ELR (cell line): ENCODE measurements at places on chromosomes 12 and 14.
A peak's percentile ranks its signal among the peaks of the same experiment; 100 is the strongest.

GRCh38 chr14:58904776-58905175 lies 267.0 kb downstream of the DACT1 start:
- no peak for DNase-seq

DNA sequence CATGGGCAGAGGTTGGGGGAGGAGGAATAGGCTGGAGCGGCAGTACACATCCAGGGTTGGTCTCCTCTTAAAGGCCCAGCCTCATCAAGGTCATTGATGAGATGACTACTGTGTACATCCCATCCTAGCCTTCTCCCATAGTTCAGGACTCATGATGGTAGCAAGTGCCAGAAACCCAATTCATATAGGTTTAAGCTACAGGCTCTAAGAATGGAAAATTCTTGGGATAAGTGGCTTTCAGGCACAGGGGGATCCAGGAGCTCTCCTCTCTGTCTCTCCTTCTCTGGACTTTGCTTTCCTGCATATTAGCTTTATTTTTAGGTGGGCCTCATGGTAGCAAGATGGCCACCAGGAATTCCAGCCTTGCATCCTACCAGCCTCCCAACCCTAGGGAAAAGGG lies 6.3 kb downstream of the SDSL start:
- no peak for DNase-seq

GRCh38 chr12:121537814-121538698 lies 42.8 kb downstream of the KDM2B start:
- peak; percentile 38 for DNase-seq

DNA sequence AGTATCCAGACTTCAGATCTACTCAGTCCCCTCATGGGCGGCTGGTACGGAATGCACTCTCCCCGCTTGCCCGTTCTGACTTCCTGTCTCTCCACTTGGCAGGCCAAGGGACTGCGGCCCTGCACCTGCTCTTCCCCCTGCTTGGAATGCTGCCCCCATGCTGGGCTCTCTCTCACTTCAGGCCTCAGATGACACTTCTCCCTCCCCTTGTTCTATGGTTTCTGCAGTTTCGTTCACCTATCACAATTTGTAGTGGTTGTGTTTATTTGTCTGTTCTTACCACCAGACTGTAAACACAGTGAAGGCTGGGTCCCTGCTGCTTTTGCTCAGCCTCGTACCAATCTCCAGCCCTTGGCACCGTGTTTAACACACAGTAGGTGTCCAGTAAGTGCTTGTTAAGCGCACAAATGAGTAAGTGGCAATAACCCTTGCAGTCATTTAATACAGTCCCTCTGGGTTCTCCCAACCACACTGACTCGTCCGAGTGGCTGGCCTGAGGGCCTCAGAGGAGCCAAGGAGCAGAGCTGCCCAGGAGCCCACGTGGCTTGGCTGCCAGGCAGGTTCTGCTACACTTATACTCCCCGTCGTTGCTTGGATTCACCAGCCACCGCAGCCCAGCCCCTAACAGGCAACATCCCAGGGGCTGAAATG lies 11.8 kb downstream of the SLC6A12 start:
- DNase-seq = no peak

GRCh38 chr14:63478010-63478409 lies 65.2 kb downstream of the PPP2R5E start:
- no peak for DNase-seq

DNA sequence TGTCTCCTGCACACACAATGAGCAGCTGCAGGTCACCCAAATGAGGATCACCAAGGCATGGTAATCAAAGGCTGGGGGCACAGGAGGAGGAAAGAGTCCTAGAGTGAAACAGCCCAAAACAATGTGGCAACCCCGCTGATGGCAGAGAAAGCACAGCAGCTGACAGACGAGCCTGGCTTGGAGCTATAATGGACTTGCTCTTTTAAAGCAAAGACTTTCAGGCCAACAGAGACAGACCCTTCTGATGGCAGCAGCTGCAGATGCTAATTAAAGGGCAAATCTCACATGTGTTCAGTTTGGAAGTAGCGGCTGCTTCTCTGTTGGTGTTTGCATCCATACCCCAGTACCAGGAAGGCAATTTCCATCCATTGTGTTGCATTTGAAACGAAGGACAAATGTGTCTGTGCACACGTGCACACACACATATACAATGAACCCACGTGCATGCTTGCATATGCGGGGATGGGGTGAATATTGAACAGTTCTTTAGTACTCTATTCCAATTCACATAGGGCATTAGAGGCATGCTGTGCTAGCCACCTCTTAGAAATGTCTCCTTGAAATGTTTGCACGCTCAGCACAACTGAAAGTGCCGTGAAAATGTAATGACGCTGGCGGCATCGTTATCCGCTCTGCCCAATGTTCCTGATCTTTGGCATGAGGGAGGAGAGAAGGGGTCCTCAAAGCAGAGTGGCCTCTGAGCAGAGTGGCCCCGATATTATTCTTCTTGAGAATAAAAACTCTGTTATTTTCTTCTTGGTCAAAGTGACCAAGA lies 38.1 kb downstream of the CIT start:
- no peak for DNase-seq

DNA sequence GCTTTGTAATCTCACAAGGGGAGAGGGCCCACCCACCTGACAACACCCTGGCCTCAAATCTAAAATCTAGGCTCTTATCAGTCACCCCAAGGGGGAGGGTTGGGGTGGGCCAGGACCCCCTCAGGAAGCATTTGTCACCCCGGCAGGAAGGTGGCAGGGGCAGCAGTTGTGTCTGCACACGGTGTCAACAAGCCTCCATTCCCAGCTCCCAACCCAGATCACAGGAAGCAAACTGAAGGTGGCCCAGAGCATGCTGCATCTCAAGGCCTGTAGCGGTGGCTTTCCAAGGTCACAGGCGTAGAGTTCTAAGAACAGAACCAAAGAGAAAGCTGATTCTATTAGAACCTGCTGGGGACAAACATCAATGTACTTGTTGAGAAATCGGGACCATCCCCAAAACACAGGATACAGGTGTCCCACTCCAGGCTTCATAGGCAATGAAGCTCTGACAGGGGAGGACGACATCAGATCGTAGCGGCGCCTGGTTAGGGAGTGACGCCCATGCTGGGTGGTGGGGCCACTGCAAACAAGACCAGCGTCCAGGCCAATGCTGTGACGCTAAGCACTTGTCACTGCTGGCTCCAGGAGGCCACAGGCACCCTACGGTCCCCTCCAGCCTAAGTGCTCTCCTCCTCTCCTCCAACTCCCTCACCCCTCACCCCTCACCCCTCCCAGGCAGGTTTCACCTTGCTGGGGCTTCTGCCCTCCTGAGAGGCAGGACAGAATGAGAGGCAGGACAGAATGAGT lies 52.9 kb downstream of the CCDC88C start:
- no peak for DNase-seq

- peak; percentile 2 for DNase-seq
These were observed at the start of gene RGS6 for GRCh38 chr14:71932229-71932981. TSS of gene RGS6 (plus strand) at chr14:71932429.

- no peak for DNase-seq
These were observed 791 bp upstream of the RNF41 start for GRCh38 chr12:56222531-56222895.

DNA sequence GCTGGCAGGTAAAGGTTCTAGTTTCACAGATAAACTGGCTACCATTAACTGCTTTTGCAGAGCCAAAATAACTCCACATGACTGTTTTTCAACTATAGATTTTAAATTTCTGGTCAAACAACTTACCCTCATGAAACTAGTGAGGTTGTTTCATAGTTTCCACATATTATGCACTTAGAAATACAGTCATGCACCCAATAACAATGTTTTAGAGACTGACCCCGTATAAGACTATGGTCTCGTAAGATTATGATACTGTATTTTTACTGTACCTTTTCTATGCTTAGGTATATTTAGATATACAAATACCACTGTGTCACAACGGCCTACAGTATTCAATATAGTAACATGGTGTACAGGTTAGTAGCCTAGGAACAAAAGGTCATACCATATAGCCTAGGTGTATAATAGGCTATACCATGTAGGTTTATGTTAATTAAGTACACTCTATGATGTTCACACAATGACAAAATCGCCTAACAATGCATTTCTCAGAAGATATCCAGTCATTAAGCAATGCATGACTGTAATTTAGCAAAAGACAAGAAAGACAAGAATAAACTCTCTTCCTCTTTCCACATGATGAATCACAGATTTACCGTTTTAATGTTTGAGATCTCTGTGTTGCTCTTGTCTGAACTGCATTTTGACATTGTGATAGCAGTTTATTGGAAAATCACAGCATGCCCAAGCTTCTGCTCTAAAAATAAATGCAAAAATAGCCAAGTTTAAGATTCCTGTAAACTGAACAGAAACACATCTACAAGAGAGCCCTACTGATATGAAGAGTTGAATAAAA lies 17.1 kb downstream of the DICER1 start:
- peak; percentile 38 for DNase-seq

DNA sequence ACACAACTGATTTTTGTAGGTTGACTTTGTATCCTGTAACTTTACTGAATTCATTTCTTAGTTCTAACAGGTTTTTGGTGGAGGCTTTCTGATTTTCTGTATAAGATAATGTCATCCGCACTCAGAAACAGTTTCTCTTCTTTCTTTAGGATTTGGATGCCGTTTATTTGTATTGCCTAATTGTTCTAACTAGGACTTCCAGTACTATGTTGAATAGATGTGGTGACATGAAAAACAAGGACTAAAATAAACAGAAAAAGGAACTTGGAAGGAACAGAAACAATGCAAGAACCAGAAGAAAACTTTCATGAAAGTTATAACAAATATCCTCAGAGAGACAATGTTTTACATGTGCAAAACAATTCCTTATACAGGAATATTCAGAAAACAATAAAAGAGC lies 100.3 kb downstream of the GTF2A1 start:
- no peak for DNase-seq

- peak; percentile 3 for DNase-seq
These were observed 329.3 kb upstream of the OR4E1 start for GRCh38 chr14:22002860-22003284.

DNA sequence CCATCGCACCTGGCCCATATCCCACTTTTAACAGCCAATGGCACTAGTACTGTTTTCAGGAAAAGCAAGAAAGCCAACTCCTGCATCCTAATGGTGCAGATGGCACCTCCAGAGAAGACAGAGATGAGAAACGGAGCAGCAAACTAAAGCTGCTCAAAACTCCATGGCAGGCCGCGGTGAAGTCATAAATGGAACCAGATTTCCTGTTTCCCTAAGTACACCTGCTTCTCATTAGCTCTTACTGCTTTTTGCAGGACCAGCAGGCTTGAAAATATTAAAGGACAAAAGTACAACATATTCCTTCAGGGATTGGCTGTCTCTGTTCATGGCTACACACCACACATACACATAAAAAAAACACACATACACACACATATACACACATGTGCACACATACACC lies 36.7 kb upstream of the LGALS3 start:
- no peak for DNase-seq

DNA sequence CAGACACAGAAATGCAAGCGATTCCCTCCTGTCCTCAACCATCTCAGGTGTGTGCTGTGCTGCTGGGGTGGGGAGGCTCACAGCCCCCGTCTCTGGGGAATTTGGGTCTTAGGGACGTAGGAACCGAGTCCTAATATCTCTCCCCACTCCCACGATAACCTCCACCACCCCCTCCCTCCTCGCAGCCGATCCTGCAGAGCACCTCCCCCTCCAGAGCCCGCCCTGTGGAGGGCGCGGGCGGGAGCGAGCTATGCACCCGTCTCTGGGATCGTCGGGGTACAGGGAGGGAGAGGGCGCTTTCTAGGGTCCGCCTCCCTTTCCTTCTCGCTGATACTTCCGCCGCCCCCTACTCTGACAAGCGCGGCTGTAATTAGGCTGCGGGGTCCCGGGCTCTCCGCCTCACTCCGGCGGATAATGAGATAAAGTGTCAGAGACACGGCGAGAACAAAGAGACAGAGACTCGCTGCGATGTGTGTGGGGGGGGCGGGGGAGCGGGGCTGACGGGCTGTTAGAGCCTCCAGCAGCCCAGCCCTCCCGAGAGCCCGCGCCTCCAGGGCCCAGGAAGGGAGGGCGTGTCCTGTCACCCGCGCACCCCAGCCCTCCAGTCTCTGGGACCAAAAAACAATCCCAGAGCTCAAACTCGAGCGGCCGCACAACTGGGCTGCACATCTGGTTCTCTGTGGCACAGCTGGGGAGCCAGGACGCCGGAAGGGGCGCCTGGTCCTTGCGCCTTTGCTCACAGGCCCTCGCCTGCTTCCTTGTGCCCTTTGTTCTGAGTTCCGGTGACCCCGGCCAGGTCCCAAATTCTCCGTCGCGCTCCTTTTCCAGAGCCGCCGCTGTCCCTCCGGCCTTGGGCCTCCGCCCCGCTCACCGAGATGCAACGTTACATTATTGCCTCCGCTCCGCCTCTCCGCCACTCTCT lies 8.7 kb downstream of the SHMT2 start:
- no peak for DNase-seq

DNA sequence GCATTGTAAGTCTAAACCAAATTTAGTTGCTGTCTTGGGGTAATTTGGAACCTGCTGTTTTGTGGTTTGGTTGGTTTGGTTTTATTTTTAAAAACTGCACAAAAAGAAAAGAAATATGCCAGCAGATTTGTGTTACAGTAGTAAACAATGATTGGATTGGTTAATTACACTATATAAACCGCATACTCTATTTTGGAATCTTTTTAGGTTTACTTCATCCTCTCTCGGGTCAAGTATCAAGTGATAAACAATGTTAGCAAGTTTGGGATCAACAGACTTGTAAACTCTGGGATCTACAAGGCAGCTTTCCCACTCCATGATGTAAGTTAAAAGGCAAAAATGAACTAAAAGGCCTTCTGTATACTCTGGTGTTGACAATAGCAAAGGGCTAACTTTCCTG lies 132.4 kb downstream of the ANO6 start:
- DNase-seq = no peak

GRCh38 chr14:51562816-51563215 lies 88.9 kb upstream of the FRMD6 start:
- peak; percentile 94 for DNase-seq

DNA sequence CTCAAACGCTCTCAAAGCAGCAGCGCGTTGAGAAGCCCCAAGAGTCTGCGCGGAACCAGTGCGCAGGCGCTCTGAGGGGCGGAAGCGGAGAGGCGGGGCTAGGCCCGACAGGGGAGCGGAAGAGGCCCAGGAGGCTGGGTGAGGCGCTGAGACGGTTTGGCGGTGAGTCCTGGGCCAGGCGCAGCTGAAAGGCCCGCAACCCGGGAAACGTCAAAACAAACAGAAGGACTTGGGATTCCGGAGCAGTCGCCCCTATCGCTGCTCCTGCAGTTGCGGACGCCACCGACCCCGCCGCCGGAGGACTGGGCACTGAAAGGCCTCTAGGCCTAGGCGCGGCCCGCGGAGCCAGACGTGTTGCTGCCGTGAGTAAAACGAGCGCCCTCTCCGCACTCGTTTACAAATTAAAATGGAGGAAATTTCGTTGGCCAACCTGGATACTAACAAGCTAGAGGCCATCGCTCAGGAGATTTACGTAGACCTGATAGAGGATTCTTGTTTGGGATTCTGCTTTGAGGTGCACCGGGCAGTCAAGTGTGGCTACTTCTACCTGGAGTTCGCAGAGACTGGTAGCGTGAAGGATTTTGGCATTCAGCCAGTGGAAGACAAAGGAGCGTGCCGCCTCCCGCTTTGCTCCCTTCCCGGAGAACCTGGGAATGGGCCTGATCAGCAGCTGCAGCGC lies at the start of gene ATXN7L3B:
Gene ATXN7L3B (plus strand): TSS at position 129 of the 679 bp plus-strand sequence. CDS start 278 bp downstream, at position 407.
- DNase-seq = peak; percentile 96
